ENCODE measurements at places on chromosomes 4 and X.
A peak's percentile ranks its signal among the peaks of the same experiment; 100 is the strongest.

DNA sequence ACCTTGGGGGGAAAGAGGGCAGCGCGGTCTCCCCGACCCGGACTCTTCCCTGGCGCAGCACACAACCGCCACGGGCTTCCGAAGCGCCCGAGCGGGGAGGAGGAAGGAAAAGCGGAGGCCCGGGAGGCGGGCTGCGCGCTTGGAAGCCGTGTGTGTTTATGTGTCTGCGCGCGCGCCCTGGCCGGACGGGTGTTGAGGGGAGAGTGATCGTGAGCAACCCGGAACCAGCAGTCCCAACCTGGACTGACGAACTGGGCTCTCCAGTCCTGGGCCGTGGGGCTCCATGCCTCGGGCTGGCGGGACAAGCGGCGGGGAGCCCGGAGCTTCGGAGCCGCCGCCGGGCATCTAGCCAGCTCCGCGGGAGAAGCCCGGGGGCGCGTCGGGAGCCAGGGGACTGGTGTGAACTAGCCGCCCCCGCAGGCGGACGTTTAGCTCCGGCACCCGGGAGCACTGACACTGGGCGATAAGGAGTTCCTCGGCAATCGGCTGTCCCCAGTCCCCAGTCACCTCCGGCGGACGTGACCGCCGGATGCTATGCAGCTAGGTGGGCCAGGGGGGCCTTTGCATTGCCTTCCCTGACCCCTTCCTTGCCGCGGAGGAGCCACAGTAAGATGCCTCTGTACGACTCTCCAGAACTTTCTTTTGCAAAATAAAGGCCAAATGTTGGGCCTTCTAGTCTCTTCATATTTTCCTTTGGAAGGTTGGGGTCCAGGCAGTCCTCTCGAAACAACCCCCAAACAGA lies 74.8 kb upstream of the BCOR start:
- no peak for DNase-seq

DNA sequence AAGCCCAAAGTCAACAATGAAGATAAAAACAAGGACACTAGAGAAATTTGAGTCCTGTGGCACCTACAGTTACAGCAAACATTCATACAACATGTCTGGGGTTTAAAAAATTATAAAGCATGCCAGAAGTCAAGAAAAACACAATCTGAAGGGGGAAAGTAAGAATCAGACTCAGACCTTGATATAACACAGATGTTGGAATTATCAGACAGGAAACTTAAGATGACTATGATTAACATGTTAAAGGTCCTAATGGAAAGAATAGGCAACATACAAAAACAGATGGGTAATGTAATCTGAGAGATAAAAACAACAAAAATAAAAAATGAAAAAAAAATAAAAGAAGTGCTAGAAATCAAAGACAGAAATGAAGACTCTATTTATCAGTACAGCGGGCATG lies 446.5 kb downstream of the SPRY1 start:
- no peak for DNase-seq

DNA sequence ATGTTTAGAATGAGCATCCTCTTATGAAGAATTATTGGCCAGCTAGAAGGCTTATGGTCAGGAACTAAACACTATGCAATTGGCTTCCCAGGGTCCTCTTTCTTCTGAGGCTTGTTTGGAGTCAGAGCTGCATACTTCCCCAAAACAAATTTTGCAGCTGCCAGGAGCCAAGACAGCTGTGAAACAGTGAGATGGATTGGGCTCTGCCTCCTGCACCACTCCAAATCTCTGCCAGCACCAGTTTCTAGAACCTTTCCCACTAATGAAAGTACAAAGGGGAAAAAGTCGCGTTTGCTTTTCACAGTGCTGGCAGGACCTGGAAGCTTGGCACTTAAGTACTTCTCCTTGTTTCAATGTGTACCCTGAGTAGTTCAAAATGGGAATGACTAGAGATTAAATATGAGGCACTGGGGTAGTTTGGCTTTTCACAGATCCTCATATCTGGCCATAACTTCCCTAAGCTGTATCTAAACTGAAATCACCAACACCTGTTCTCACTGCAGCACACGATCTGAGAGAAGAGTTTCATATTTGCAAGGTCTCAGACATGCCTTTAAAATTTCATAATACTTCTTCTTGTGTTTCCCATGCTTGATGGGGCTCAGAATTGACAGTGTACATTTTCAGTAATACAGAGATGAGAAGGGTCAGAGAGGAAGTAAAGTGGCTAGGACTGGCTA lies 20.7 kb upstream of the AR start:
- DNase-seq, result no peak

GRCh38 chr4:48774760-48775710 lies 5.0 kb downstream of the FRYL start:
- DNase-seq, result no peak

- no peak for DNase-seq
These were observed 59.0 kb upstream of the HELT start for GRCh38 chr4:184959309-184959708.

DNA sequence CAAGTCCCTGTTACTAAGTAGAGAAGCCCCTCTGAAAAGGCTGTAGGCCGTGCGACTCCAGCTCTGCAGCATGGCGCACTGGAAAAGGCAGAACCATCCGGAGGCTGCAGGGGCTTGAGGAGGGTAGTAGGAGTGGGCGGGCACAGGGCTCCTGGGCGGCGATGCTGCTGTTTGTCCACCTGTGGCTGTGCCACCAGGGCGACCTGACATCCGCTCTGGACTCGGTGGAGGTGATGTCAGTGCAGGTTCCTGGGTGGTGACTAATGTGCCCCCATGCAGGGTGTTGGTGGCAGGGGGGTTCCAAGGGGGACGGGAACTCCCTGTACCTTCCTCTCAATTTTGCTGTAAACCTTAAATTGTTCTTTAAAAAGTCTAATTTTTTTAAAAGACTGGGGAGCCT lies 58.3 kb downstream of the PCGF3 start:
- no peak for DNase-seq

DNA sequence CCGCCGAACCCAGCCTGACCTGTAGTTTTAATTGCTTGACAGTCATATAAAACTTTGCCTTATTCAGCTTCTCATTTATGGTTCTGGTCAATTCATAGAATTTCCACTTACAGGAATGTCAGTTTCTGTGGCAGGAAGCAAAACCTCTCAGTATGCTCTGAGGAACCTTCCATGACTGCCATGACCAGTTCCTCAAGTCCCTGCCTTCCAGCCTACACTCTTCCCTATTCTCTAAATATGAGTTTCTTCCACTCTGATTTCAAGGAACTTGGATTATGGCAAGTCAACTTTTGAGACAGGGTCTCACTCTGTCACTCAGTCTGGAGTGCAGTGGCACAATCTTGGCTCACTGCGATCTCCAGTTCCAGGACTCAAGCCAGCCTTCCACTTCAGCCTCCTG lies 26.0 kb upstream of the NSUN7 start:
- no peak for DNase-seq

DNA sequence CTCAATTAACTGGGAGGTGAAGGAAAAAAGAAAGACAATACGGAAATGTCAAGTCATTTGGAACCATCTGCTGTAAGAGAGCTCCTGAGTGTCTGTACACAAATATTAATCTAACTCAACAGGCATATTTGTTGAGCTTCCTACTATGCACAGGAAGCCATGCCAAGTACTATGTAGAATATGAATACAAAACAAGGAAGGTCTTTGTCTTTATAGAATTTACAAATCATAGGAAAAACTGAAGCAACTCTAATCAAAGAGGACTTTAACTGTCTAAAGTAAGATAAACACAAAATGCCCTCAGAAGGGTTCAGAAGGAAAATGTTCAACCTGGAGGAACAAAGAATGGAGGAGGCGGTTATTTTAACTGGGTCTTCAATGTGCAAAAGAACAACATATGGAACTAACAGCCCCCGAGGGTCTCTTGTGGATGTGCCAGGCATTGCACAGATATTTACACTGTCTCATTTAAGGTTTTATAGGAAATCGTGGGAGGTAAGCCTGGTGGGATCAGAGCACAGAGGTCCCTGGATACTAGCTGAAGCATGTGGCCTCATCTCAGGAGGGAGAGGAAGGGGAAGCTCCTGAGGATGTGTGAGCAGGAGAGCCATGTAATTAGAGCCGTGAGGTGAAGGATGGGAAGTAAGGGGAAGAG lies 5.8 kb downstream of the FAM114A1 start:
- DNase-seq, result no peak

DNA sequence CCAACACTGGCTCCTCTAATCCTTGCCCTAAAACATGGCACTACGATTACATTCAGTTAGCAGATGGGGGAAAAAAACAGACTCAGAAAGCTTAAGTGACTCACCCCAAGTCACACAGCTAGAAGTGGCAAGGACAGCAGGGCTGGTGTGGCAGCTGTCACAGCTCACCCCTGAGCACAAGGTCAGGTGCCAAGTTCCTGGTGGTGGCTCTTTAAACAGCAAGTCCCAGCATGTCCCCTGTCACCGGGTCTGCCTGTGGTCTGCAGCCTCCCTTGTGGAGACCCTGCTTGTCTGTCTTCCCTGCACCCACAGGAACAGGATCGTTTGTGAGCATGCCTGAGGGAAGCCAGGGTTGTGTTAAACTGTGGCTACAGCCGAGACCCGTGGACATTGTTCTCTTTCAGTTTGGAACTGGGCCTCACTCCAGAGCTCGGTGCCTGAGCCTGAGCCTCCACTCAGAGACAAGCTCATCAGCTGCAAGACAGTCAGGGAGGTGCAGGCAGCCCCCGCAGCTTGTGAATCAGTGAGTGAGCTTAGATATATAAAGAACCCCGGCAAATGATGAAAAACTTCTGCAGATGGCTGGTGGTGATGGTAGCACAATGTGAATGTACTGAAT lies 260.8 kb downstream of the BCOR start:
- DNase-seq, result no peak

GRCh38 chr4:144223149-144223548 lies 82.6 kb upstream of the GYPA start:
- no peak for DNase-seq

DNA sequence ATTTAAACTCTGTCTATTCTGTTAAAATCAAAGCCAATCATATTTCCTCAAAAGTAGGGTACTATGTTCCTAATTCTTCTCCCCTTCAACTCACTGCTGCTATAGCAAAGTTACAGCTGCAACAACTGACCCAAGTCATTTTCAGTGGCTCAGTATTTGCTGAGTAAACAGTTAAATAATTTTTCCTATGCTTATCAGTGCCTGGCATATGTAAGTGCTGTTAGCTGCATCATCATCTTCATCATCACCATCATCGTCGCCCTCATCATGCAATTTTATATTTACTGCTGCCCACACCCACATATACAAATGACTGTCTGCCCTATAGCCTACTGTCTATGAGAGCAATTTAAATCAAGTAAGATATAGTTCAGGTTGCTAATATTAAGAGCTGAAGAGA lies 21.9 kb downstream of the COQ2 start:
- no peak for DNase-seq

- DNase-seq, result peak; percentile 62
These were observed at the start of gene IQSEC2 for GRCh38 chrX:53281321-53281822. Gene IQSEC2 (minus strand): TSS chrX:53281584.

DNA sequence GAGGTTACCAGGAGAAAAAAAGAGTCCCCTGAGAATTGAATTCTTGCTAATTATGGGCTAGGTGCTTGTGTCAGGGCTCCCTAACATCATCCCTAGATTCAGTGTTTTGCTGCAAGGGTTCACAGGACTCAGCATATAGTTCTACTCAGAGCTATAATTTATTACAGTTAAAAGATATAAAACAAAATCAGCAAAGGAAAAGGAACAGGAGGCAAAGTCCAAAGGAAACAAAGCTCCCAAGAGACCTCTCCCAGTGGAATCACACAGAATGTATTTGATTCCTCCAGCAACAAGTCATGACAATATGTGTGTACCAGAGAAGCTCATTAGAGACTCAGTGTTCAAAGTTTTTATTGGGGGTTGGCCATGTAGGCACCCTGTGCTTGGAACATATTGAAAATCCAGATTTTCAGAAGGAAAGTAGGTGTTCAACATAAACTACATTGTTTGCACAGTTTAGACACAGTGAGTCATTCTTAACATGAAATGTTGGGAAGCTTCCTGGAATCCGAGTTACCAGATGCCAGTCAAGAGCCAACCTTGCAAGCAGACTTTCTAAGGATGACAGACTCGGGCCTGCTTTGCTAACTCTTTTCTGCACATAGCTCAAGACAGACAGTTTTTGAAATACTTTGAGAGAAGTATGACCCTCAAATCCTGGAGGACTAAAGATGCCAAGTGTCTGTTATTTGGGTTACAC lies 311.3 kb upstream of the EMCN start:
- DNase-seq, result peak; percentile 19

DNA sequence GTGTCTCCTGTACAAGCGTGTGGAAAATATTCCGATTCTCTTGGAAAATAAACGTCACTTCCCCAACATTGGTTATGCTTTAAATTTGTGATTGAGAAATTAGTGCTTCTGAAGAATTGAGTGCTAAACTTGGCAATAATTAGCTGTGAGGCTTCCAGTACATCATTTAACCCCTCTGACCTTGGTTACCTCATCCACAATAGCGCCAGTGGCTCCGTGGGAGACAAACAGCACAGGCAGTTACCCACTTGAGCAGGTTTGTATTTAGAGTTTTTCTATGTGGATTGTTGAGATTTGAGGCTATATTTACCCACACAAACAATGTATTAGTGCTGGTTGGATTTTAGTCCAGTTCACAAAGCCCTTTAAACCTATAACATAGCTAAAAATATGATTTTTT lies 476.5 kb downstream of the NKX6-1 start:
- DNase-seq, result no peak

GRCh38 chr4:69833251-69833650 lies 26.7 kb downstream of the SULT1E1 start:
- no peak for DNase-seq

- DNase-seq, result no peak
These were observed 20.2 kb downstream of the PYURF start for GRCh38 chr4:88503344-88503743.

GRCh38 chr4:17762726-17763125 lies 18.7 kb downstream of the FAM184B start:
- DNase-seq, result no peak

DNA sequence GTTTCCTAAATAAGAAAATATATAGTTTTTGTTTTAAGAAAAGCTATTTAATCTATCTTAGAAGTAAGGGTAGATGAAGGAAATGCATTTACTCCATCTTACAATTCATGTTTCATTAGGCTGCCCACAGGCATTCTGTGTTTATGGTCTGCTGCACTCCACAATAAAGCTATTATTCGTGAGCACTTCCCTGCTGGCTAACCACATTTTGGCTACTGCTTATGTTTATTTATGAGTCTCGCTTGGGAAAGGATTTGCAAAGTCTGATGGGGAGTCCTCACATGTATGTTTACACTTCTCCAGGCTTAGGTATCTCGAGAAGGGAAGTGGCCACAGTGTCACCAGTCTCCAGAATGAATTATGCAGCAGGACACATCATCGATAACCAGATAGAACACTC lies 260.8 kb upstream of the VCX start:
- DNase-seq, result no peak

- DNase-seq, result no peak
These were observed 242.2 kb upstream of the CTSO start for GRCh38 chr4:156195914-156196313.

GRCh38 chr4:140867356-140867755 lies 111.2 kb upstream of the TBC1D9 start:
- DNase-seq, result no peak

DNA sequence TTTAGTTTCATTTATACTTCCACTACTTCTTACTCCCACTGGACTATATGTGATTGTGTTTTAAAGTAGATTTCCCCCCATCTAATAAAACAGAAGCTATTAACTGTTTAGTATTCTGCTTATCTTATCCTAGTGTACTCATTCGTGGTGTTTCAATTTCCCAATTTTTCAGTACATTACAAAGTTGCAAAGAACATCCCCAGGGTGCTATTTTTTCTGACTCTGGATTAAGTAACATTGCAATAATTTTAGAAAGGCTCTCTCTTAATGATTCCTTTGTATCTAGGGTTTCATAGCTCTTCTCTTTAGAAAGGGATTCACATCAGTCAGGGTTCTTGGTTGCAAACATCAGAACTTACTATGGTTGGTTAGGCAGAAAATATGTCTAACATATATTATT lies 317.9 kb upstream of the DIPK2B start:
- no peak for DNase-seq

All from GM04504 (cell line).